NCI-H526 treated with DMSO at 0.1 percent for 48 hours (cell line): ENCODE measurements at places on chromosomes 2 and 18.

DNA sequence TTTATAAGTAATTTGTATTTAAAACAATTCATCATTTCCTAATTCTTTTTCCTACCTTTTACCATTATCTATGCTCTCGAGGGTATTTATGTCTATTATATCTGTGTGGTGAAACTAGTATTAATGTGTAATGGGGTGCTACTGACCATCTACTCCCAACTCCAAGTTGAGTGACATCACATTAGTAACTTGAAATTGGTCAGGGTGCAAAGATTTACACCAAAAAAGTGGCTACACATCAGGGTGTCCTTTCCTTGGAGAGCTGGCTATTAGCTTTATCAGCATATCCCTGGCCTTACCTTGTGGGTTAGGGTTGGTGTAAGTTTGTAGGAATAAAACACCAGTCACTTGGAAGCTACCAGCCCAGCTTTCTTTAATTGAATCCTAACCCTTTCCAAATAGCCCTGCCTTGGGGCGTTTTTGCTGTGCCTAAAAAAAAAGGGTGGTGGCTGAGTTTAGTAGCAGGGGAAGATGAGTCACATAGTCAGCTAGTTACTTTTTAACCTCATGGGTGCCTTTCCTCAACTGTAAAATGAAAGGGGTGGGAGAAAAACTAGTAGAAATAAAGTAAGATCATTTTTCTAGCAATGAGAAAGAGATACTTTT is 14.0 kb downstream of the ANXA4 start:
- DNase-seq = no peak

DNA sequence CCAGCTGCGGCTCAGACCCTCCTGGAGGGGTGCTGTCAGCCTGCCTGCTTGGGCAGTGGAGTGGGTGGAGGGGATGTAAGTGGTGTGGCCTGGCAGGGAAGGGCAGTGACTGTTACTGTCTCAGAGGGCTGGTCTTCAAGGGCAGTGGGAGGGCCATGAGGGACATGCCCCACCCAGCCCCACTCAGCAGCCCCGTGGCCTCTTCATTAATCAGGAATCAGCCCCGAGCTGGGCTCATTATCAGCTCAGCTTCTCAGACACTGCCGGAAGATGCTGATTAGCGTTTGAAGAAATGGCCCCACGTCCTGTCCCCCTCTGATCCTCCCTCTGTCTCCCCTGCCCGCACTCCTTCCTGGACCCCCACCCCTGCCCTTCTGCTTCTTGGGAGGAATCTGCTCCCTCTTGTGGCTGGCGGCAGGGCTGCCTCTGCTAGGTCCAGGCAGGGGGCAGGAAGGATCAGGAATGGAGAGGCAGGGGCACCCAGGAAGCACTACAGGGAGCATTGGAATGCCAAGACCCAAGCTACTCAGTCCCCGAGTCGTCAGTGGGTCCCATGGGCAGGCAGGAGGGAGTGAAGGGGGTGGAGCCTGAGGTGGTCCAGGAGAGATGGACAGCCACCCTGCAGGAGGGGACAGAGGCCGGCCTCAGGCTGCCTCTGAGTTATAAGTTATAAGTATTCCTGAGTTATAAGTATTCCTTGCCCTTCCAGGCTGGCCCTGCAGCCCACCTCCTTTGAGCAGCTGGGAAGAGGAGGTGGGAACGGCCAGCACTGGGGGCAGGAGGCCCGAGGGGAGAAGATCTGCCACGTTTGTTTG is 7.0 kb downstream of the ASIC4 start:
- no peak for DNase-seq

GRCh38 chr2:41027095-41027494 is 575.2 kb upstream of the SLC8A1 start:
- DNase-seq = no peak

- no peak for DNase-seq
These were observed 79.4 kb upstream of the TCF7L1 start for GRCh38 chr2:85053802-85054201.

DNA sequence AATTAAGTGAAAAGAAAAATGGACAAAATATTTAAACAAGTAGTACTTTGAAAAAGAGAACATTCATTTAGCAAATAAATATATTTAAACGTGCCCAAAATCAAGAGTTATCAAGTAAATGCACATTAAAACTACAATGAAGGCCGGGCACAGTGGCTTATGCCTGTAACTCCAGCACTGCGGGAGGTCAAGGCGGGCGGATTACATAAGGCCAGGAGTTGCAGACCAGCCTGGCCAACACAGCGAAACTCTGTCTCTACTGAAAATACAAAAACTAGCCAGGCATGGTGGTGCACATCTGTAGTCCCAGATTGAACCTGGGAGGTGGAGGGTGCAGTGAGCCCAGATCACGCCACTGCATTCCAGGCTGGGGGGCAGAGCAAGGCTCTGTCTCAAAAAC is 9.8 kb downstream of the STAM2 start:
- DNase-seq = no peak

- peak; percentile 47 for DNase-seq
These were observed 218.8 kb downstream of the HDAC4 start for GRCh38 chr2:239181903-239182581.

DNA sequence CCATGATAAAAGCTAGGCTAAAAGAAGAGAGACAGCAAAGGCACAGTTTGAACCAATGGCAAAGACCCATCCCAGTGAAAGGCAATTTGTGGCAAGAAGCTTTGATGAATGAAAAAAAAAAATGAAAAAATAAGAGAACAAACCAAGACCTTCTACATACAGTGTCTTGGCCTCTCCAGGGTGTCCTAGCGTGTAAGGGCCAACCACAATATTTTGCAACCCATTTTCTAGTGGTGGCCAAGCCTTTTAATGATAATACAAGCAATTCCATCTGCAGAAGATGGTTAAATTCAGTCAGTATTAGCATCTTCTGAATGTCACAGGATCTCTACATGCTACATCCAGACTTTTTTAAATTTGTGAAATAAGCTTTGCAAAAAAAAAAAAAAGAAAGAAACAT is 270.4 kb downstream of the LRATD1 start:
- DNase-seq = no peak

GRCh38 chr18:72866901-72867745 is 664 bp downstream of the NETO1 start:
- no peak for DNase-seq

DNA sequence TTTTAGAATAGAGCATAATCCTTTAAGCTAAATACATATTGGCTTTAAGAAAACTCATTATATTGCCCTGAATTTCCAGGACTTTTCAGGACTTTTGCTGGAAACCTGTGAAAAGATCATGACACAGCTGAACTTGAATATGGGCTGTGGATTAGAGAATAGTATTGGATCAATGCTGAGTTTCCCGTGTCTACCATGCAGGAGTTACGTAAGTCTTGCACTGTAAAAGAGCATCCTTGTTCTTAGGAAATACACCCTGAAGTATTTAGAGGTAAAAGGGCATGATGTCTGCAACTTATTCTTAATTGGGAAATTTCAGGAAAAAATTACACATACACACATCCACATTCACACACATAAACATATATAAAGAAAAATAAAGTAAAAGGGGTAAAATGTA is 82.1 kb downstream of the ZFP36L2 start:
- no peak for DNase-seq

- DNase-seq = peak; percentile 68
These were observed 476.4 kb upstream of the SPHKAP start for GRCh38 chr2:228657807-228658402.

DNA sequence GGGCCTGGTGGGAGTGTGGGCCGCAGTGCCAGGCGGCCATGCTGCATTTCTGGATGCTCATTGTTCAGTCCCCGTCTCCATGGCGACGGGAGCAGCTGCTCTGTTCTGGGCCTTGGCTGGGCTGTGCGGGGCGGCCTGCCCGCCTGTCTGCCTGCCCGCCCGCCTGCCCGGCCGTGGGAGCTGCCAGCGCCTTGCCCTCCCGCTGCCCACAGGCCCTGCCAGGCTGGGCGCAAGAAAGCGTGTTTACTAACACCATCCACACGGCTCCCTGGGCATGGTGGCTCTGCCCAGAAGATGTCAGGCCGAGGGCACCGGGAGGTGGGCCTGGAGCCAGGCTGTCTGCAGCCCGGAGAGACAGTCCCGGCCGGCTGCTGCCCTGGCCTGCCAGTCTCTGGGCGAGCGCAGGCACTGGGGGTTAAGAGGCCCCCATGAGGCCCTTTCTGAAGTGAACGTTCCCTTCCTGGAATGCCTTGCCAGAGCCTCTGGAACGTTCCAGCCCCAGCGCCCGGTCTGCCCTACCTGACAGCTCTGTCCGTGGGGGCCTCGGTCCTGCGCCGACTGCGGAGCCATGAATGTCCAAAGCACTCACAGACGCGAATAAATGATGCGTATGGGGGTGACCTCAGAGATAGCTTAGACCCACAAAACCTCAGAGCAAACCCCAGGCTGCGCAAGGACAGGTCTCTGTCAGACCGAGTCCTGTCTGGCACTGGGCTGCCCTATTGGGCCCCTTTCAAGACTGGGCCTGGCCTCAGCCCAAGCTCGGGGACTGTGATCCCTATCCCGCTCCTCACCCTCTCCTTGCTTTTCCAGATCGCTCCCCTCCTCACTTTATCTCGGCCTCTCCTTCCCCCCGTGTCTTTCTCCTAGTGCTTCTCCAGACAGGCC is 44.3 kb downstream of the MYCN start:
- no peak for DNase-seq

DNA sequence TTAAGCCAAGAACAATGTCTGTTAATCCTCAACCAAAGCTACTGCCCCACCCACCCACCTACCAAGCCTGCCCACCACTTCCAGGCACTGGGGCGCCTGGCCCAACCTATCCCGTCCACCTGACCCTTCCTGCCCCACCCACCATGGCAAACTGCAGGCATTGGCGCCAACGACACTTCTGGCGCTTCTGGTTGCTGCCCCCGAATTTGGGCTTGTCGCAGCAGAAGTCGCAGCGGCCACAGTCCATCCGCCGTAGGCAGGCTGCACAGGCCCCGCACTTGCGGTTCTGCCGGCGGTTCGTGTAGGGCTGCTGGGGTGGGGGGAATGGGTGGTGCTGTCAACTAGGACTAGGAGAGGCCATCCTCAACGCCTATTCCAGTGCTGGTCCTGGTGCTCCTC is 7.3 kb downstream of the MBD1 start:
- no peak for DNase-seq

DNA sequence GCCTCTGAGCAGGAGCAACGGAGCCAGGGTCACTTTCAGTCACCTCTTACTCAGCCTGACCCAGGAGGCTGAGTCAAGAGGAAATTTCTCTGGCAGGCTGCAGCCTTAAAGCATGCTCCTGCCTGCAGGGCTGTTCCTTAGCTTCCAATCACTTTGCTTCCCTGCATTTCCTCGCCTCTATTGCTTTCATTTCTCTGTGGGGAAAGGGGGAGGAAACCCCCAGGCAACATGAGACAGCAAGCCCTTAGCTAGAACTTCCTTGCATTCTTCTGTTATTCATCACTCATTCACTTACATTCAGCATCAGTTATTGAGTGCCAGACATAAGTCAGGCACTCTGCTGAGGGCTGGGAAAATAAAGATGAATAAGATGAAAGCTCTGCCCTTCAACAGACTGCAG is 13.0 kb downstream of the XDH start:
- no peak for DNase-seq

GRCh38 chr2:19929226-19929625 is 27.4 kb upstream of the TTC32 start:
- no peak for DNase-seq

- DNase-seq = no peak
These were observed 24.3 kb upstream of the GPD2 start for GRCh38 chr2:156411835-156412234.

- no peak for DNase-seq
These were observed 108.5 kb downstream of the GLI2 start for GRCh38 chr2:120844070-120844738.

DNA sequence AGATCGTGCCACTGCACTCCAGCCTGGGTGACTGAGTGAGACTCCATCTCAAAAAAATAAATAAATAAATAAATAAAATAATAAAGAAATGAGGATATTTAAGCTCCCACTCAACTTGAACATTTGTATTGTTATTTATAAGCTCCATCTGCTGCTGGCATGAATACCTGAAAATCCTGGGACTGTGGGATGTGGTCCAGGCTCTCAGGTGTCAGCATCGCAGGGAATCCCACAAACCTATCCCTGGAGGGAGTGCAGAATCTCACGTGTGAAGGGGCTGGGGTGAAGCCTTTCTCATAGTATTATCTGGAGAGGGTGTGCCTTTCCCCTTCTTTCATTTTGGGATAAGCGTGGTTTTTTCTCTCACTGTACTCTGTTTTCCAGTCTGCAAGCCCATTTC is 47.4 kb upstream of the POLE4 start:
- no peak for DNase-seq

GRCh38 chr2:26080356-26080755 is 46.5 kb downstream of the RAB10 start:
- DNase-seq = no peak

DNA sequence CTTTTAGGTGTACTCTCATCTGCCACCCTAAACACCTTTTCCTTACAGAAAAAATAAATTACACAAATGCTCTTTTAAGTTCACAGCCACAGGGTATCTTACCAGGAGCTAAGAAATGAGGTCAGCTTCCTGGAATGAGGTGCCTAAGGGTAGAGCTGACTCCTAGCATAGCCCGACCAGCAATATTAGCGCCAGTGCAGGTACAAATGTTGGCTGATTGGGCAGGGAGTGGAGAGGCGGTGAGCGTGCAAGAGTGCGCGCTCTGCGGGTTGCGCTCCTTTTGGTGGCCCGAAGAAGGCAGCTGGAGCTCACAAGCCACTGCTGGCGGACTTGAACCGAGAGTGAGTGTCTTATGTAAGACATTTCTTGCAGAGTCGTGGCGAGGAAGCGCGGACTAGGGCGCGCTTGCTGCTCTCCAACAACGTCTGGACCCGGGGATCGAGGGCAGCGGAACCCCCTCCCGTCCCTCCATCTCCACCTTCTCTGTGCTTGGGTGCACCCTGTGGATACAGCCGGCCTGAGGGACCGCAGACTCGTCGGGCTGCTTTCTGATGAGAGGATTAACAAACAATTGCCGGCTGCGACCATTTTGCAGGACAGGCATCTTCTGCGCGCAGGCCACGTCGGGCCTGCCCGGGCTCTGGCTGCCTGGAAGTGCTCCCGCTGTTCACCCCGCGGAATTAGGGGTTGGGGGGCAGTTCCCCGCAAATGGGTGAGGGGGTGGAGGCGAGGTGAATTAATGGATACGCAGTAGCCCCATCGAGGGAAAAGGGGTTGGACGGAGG is 17.3 kb downstream of the BOLA3 start:
- DNase-seq = no peak

GRCh38 chr18:75349668-75350511 is 77.6 kb downstream of the SMIM21 start:
- no peak for DNase-seq

DNA sequence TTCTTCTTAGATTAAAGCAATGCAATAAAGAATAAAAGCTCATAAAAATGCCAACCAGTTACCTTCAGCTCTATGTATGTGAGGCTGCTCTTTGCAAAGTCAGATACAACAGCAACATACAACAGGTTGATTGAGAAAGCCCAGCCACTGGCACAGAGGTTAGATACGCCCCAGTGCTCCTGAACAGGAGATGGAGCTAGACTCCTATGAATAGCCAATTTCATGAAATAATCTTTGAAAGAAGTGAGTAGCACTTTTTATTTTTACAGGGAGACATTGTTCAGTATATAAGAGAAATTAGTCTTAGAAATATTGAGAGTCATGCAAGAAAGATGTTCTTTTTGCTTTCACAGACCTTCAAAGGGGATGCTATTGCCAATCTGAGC is 362.4 kb upstream of the MEX3C start:
- DNase-seq = no peak
